ENCODE measurements at places on chromosomes 3 and 15.

DNA sequence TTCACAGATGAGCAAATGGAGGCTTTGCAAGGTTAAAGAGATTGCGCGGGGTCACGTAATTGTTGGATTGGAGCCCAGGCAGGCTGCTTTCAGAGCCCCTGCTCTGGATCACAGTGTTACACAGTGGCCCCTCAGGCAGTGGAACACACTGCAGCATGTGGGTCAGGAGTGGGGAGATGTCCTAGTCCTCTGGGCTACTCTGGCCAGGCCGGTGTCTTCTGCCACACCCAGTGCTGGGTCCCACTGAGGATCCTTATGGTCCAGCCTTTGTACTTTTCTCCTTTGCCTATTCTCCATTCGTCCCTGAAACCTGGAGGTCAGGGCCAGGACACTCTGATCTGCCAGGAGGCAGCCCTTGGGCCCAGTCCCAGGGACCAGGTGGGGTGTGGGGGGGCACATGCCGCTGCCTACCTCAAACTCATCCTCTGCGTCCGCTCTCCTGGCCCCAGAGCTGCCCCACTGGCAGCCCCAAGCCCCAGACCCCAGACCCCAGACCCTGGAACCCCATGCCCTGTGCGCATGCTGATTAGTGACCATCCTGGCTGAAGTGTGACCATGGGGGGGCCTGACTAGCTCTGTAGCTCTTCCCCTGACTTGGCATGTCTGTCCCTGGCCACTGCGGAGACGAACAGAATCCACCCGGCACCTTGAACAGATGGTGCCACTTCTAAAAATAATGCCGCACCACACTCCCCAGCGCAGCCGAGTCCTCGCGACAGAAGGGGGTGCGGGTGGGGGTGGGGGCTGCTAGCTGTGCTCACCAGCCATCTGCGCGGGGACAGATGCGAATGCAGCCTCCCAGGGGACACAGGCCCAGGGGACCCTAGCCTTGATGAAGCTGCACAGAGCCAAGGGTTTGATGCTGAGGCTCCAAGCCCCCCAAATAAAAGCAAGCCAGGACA, 41.6 kb downstream of the ATP2B2 start:
- peak; percentile 10 for DNase-seq

DNA sequence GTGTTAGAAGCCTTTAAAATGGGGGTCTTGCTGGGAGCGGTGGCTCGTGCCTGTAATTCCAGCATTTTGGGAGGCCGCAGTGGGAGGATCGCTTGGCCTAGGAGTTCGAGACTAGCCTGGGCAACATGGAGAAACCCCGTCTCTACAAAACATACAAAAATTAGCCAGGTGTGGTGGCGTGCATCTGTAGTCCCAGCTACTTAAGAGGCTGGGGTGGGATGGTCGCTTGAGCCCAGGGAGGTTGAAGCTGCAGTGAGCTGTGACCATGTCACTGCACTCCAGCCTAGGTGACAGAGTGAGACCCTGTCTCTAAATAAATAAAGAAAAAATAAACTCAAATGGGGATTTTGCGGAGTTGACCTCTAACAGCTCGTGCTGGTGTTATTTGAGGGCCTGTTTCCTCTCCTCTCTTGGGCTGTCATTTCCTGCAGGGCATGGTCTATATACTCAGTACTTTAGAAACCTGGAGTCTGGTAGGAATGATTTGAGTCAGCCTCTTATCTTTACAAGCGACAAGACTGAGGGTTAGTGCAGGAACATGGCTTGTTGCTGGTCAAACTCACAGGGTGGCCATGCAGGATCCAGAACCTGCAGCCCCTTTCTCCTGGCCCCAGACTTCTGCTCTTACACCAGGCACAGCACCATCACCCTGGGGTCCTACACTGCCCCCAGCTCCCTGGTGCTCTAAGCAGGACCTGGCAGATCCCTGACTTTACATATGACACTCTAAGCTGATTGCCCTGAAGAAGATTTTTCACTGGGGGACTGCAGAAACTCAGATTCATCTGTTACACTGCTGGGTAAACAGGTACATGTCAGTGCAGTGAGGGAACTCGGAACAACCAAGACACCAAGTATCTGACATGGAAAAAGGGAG, 15.1 kb downstream of the EHD4 start:
- no peak for DNase-seq

- DNase-seq, result no peak
Observed at GRCh38 chr3:111618945-111619344, 23.8 kb upstream of the ZBED2 start.

DNA sequence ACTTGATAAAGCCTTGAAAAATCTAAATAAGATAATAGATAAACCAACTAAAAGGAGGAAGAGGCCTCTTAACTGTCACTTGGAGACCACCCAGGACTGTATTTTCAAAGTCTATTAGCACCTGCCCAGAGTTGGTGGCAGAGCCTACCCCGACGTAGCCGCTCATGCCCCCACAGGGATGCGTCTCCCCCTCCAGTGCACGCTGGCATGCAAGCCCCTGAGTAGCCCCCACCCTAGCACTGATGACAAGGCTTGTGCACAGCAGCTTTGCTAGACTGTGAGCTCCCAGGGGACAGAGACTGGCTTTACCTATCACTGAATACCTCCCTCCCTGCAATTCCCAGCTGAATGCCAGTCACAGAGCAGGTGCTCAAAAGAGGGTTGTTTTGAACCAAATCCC, 54.1 kb upstream of the HES1 start:
- DNase-seq, result no peak

- no peak for DNase-seq
Observed at GRCh38 chr3:73608456-73609314, 16.1 kb downstream of the PDZRN3 start.

DNA sequence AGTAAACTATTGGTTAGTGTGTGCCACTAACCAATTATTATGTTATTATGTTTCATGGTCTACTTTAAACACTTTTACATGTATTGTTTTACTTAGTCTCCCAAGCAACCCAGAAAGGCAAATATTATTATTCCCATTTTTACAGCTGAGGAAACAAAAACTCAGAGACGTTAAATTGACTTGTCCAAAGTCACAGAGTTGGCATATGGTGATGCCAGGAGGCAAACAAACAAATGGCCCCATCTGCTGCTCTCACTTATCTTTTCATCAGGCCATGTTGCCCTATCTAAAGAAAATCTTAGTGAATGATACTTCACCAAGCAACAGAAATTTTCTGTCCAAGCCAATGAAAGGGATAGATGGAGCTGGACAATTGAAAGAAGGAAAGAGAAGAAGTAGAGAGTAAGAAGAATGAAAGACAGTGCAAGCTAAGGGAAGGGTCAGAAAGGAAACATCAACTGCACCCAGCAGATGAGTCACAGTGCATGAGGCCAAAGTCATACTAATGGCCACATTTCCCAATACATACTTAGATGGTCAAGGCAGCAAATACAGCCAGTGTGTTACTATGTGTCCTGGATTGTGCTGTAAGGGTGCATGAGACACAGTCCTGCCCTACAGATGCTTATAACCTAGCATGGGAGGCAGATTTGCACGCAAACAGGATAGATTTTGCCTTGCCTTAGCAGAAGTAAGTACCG, 266.9 kb downstream of the KCNMB2 start:
- peak; percentile 83 for DNase-seq

DNA sequence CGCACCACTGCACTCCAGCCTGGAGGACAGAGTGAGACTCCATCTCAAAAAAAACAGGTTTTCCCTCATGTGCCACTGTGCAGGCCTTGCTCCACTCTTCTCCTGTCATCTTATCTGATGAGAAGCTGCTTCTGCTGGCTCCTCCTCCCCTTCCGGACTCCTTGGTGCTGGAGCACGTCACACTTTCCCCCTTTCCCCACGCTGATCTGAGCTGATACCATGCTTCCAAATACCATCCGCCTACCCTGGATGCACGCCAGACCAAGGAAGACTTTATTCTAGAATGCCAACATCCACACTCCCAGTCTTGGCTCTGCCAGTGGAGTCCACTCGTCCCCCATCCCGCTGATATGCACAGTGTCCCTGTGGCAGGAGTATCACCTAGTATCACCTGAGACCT, 31.3 kb downstream of the HOMER2 start:
- no peak for DNase-seq

DNA sequence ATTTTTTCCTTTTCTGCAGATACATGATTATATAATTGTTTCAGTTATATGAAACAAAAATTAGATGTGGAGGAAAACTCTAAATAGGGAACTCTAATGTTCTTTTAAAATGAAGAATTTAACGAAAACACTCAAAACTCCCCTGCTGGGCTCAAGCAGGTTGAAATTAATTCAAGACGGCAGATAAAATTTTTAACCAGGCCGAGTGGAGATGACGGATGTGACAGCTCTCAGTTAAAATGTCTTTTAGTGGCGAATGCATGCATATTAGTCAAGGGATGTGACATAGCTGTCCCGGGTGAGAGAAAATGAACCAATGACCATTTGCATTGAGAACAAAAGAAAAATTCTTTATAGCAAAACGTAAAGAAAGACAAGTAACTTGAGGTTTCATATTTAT, 110.1 kb downstream of the ROBO2 start:
- no peak for DNase-seq

DNA sequence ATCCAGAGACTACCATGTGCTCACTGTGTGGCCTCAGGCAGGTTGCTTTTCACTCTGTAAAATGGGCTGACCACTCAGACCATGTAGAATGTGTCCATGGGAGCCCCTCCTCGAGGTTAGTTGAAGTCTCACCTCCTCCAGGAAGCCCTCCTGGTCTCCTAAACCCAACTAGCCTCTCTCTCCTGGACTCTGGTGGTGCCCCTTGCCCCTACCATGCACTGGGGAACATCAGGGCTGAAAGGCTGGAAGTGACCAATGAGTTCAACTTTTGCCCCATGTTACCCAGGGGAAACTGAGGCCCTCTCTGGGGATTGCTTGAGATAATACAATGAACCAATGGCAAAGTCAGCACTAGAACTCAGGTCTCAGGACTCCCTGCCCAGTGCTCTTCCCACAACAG, 69.2 kb upstream of the SLC6A6 start:
- DNase-seq, result no peak

DNA sequence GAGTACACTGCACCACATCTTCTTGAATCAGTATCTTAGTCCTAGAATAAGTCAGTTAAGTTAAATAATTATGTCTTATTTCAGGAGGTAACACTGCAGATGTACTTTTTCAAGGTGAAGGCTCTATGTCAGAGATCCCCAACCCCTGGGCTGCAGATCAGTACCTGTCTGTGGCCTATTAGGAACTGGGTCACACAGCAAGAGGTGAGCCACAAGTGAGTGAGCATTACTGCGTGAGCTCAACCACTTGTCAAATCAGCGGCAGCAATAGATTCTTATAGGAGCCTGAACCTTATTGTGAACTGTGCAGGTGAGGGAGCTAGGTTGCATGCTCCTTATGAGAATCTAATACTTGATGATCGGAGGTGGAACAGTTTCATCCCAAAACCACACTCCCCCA, 851.9 kb upstream of the ALCAM start:
- DNase-seq, result no peak

DNA sequence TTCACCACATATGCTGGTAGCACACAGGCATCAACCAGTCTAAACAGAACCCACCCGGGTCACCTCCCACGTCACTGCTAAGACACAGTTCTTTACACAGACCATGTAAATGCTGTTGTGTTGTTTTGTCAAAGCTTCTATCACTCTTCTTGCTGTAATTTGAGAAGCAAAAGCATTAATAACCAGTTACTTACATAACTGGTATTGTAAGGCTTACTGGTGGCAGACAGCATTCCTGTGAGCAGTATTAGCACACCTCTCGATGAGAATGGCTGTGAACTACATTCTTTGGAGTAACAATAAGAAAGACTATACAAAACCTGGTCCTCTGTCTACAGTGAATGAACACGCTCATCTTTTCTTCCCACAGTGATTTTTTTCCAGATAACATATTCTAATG, 479.2 kb downstream of the LPP start:
- DNase-seq, result no peak

DNA sequence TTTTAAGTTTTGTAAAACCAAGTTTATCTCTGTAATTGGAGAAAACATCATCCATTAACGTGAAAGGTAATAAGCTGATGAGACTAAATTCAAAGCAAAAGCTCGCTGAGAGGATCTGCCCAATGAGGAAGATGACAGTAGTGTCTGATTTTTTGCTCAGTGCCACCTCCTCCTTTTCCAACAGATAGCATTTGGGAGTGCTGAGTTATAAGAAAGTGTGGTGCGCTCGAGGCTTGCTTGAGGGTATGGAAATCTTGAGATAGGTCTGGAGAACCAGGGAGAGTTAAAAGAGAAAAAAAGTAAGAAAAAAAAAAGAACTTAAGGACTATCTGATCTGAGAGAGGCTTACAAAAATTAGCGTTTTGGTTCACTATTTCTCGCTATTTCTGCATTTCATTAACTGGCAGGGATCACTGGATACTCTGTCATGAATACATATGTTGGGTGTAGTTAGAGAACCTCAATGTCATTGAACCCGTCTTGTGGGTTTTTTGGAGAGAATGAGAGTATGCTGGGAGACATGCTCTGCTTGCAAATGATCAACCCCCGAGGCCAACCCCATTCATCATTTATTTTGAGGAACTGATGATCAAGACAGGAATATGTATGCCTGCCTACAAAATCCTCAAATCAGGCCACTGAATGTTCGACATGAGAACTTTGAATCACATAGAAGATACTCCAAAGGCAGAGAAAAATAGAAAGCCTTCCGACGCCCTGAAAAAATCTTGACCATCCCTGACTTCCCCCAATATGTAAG, 973 bp upstream of the USP13 start:
- DNase-seq, result no peak

DNA sequence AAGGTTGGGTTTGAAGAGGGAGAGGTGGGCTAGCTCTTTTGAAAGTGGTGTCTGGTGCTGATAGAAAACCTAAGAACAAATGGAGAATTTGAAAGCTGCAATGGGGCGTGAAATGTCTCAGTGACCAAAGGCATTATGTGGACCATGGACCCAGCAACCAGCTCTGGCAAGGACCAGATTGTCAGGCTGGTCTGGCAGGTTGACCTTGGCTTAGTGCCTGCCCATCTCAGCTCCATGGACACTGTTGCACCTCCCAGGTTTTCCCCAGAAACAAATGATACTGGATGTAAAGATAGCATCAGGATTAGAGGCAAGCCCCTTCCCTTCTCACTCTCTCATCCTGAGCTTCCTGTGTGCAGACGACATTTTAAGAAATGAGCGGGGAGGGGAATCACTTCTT, 302.9 kb upstream of the LRRFIP2 start:
- DNase-seq, result no peak

GRCh38 chr3:42056840-42057239, 34.3 kb upstream of the TRAK1 start:
- DNase-seq, result peak; percentile 43

- no peak for DNase-seq
Observed at GRCh38 chr3:182786564-182787196, 6.6 kb upstream of the ATP11B start.

DNA sequence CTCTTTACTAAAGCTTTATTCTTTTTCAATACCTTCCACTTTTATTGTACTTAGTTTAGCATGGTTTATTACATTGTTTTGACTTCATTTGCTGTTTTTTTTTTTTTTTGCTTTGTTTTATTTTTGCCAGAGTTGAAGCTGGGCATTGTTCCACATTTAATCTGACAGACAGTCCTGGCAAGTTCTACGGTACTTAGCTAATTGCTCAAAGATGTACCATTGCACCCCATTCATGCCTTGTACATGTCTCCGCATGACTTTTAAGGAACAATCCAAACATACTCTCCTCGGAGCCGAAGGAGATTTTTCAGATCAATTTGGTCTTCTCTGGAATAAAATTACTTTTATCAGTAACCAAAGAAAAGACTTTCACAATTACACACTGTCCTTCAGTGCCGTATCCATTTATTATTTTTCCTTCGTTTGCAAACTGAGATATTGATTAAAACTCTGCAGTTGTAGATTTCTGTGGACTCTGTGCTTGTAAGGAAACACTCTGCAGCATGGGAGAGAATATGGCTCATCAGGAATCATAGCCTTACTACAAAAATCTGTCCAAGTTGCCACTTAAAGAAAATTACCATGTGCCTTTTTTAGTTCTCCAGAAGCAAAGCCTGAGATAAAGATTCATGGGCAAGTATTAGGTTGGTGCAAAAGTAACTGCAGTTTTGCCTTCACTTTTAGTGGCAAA, 952.0 kb downstream of the AGBL1 start:
- no peak for DNase-seq
